Neural crest cell (in vitro differentiated cells): ENCODE measurements at places on chromosomes 13 and 19. TPM values are rescaled to one million over a fixed set of nuclear protein-coding genes. Genes with fewer than 3 reads are reported as not detected.

Gene KANK2
- total RNA-seq: 32.1 and 34.2 TPM in 2 replicates

Gene LSR
- total RNA-seq: 3.5 and 4.0 TPM in 2 replicates

Gene ZNF296
- 0.73 and 1.2 TPM in 2 replicates for total RNA-seq

Gene MEX3D
- 102 and 103 TPM in 2 replicates for total RNA-seq

Gene ZNF225
- total RNA-seq: 6.9 and 7.8 TPM in 2 replicates

Gene LMTK3
- 3.1 and 3.3 TPM in 2 replicates for total RNA-seq

Gene SHC2
- 39.0 and 45.2 TPM in 2 replicates for total RNA-seq

Gene APOC4
- total RNA-seq: not detected in 2 replicates

Gene ADGRE2
- total RNA-seq: not detected in 2 replicates

Gene TEX29
- total RNA-seq: 0.50 TPM in 1 of 2 replicates, not detected in the other

Gene RGS9BP
- not detected in 2 replicates for total RNA-seq

Gene KLK4
- total RNA-seq: not detected in 2 replicates

Gene GNG8
- not detected in 2 replicates for total RNA-seq

Gene C19orf53
- 89.1 and 111 TPM in 2 replicates for total RNA-seq

Gene NACC1
- total RNA-seq: 88.3 and 99.4 TPM in 2 replicates

Gene ATXN8OS
- not detected in 2 replicates for total RNA-seq

Gene CRLF1
- 0.68 and 1.5 TPM in 2 replicates for total RNA-seq

Gene ZNF546
- 5.3 and 6.5 TPM in 2 replicates for total RNA-seq

Gene SYNE4
- 0.30 and 0.54 TPM in 2 replicates for total RNA-seq

Gene PNMA8B
- 4.6 and 5.3 TPM in 2 replicates for total RNA-seq

Gene RAB3D
- 15.1 and 15.4 TPM in 2 replicates for total RNA-seq

Gene KLK14
- total RNA-seq: 0.26 and 0.75 TPM in 2 replicates

Gene TSHZ3
- 2.4 and 3.0 TPM in 2 replicates for total RNA-seq

Gene GPR12
- total RNA-seq: 0.14 TPM in 2 replicates

Gene MBD3L3
- total RNA-seq: not detected in 2 replicates

Gene SDHAF1
- 16.8 and 17.5 TPM in 2 replicates for total RNA-seq

Gene URAD
- 0.26 TPM in 1 of 2 replicates, not detected in the other for total RNA-seq

Gene PTOV1
- 453 and 466 TPM in 2 replicates for total RNA-seq

Gene ATG4D
- total RNA-seq: 53.3 and 56.7 TPM in 2 replicates

Gene PRKCG
- 0.55 and 0.65 TPM in 2 replicates for total RNA-seq

Gene SGTA
- total RNA-seq: 89.9 and 95.1 TPM in 2 replicates

Gene FXYD5
- total RNA-seq: 13.3 and 17.0 TPM in 2 replicates

Gene ZNF563
- 1.6 and 2.4 TPM in 2 replicates for total RNA-seq

Gene CYP4F2
- total RNA-seq: not detected in 2 replicates

Gene KHSRP
- 678 and 690 TPM in 2 replicates for total RNA-seq

Gene SIRT6
- total RNA-seq: 33.9 and 34.8 TPM in 2 replicates

Gene FXYD1
- total RNA-seq: 4.2 and 6.5 TPM in 2 replicates

Gene IL12RB1
- not detected in 2 replicates for total RNA-seq

Gene MCEMP1
- total RNA-seq: not detected in 2 replicates

Gene SIGLECL1
- total RNA-seq: not detected in 2 replicates
